T-cell (primary cell): ENCODE measurements at places on chromosomes 16 and 17. TPM values are rescaled to one million over a fixed set of nuclear protein-coding genes. Genes with fewer than 3 reads are reported as not detected.

CDH13 gene
- not detected for total RNA-seq

CLEC3A gene
- total RNA-seq, result not detected

TMEM114 gene
- not detected for total RNA-seq

COA3 gene
- 32.1 TPM for total RNA-seq

TSPOAP1 gene
- 15.6 TPM for total RNA-seq

LGALS9C gene
- 0.59 TPM for total RNA-seq

FSCN2 gene
- total RNA-seq, result 1.2 TPM

KRT39 gene
- total RNA-seq, result not detected

DNA sequence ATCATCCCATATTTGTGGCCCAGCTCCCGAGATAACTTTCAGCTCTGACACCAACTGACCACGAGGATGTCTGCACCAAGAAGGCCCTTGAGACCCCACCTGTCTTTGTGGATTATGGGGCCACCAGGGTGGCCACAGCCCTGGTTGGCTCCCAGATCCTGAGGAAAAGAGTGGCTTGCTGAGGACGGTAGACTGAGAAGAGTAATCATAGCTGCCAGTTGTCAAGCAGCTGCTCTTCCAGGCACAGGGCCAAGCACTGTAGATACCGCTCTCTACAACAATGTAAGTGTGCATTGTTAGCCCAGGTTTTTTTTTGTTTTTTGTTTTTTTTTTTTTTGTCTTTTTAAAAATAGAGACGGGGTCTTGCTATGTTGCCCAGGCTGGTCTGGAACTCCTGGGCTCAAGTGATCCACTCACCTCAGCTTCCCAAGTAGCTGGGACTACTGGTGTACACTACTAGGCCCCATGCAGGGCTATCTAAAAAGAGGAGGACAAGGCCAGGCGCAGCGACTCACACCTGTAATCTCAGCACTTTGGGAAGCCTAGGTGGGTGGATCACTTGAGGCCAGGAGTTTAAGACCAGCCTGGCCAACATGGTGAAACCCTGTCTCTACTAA, 9.6 kb downstream of the ZNF205 start:
- peaks cover 23% of the 10 kb centered on the region for H3K4me1 ChIP-seq
- H3K27me3 ChIP-seq, result no peaks in the 10 kb centered on the region
- no peak overlapping the region for H3K27ac ChIP-seq
- H3K36me3 ChIP-seq, result no peaks in the 10 kb centered on the region
- DNase-seq, result no peak

- no peaks in the 10 kb centered on the region for H3K36me3 ChIP-seq
- no peaks in the 10 kb centered on the region for H3K27me3 ChIP-seq
- H3K4me3 ChIP-seq, result no peak overlapping the region
- no peak overlapping the region for H3K27ac ChIP-seq
- peaks cover 14% of the 10 kb centered on the region for H3K4me1 ChIP-seq
- DNase-seq, result no peak
Observed at GRCh38 chr16:56974549-56975300, 13.0 kb downstream of the CETP start.

DNA sequence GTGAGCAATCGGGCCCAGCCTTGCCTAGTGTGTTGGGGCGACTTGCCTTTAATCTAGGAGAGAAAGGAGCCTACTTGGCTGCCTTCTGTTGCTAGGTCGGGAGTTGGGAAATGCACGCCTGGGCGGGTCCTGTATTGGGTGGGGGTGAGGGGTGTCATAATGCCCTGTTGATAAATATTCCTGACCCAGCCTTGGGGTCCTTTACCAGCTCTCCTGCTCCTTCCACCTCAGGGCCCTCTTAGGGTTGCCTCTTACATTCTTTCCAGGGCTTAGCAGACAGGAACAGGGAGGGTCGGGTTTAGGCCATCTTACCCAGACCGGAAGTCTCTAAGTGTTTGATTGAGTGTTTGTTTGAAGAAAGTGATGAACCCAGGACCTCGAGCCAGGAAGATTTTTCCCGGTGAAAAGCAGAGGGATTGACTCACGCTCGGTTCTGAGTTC, 112.9 kb downstream of the SEC14L1 start:
- H3K4me3 ChIP-seq, result no peak overlapping the region
- DNase-seq, result no peak
- no peaks in the 10 kb centered on the region for H3K27me3 ChIP-seq
- H3K27ac ChIP-seq, result no peak overlapping the region
- no peaks in the 10 kb centered on the region for H3K4me1 ChIP-seq

DNA sequence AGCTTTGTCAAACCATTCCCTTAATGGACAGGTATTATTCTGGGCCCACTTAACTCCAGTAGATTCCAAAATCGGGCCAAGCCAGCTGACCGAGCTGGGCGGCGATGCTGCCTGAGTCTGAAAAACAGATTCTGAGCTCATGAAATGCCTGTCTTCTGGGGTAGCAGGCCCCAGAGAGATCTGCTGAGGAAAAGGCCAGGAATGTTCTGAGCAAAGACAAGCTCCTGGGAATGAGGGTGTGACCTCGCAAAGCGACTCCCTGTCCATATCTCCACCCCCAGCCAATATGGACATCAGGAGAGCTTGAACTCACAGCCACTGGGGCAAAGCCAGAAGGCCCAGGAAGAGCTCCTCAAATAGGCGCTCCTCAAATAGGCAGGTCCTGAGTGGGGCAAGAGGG, 23.7 kb downstream of the ZNF423 start:
- H3K4me1 ChIP-seq, result no peaks in the 10 kb centered on the region
- no peak overlapping the region for H3K4me3 ChIP-seq
- no peaks in the 10 kb centered on the region for H3K36me3 ChIP-seq

DNA sequence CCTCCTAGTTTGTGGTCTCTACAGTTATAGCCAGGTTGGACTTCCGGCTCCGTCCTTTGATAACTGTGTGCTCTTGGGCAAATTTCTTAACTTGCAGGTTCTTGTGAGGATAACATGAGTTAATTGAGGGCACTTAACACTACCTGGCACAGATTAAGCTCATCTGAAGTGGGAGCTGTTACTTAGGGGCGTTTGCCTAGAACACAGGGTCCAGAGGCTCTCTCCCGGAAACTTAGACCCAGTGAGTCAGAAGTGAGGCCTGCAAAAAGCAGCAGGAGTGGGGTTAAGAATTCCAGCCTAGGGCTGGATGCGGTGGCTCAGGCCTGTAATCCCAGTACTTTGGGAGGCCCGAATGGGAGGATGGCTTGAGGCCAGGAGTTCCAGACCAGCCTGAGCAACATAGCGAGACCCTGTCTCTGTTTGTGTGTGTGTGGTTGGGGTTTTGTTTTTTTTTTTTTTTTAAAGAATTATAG, 1.4 kb downstream of the MVP start:
- H3K36me3 ChIP-seq, result peaks cover 22% of the 10 kb centered on the region
- H3K27ac ChIP-seq, result peak overlapping the region; percentile 80
- no peak for DNase-seq
- H3K27me3 ChIP-seq, result no peaks in the 10 kb centered on the region
- peaks cover 97% of the 10 kb centered on the region for H3K4me1 ChIP-seq
- H3K4me3 ChIP-seq, result peak overlapping the region; percentile 55

- no peaks in the 10 kb centered on the region for H3K4me1 ChIP-seq
- H3K27me3 ChIP-seq, result no peaks in the 10 kb centered on the region
- H3K4me3 ChIP-seq, result no peak overlapping the region
- H3K36me3 ChIP-seq, result no peaks in the 10 kb centered on the region
Observed at GRCh38 chr17:17466511-17466910, 10.3 kb upstream of the MED9 start.
